Stimulated activated CD4-positive, alpha-beta T cell treated with anti-CD3 and anti-CD28 coated beads, Interleukin-12 subunit alpha, Interleukin-12 subunit beta, amount 100 ng/mL, for 24 hours (primary cell): ENCODE measurements at places on chromosomes 3 and 15.

DNA sequence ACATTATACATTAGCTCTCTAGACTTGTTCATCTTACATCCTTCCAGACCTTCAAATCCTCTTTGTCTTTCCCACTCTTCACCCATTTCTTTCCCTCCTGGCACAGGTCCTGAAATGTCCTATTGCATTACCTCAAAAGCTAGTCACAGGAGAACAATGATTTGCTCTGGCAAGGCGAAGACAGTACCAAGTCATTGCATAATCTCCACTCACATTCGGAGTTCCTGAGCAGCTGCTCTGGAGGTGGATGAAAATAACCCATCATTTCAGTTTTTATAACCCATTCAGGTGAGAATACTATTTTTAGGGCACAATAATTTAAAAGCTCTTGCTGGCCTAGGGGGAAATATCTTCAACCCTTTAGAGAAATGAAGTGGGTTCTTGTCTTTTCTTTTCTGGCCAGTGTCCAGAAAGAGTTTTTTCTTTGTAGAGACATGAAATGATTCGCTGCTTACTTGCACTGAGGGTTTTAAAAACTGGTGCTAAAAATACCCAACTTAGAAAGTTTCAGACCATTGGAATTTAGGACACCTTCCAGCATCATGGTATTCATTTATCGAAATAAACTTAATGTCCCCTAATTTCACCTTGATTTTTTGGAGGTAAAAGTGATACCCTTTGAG, 23.4 kb upstream of the DYNC1LI1 start:
- no peak for DNase-seq

DNA sequence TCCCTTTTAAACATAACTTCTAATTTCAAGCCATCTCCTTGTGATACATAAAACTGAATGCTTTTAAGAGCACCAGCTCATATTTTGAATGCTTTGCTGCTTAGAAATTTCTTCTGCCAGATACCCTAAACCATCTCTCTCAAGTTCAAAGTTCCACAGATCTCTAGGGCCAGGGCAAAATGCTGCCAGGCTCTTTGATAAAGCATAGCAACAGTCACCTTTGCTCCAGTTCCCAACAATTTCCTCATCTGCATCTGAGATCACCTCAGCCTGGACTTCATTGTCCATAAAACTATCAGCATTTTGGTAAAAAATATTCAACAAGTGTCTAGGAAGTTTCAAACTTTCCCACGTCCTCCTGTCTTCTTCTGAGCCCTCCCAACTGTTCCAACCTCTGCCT, 17.5 kb downstream of the OSTN start:
- no peak for DNase-seq

GRCh38 chr15:32774022-32774421, 56.2 kb downstream of the GREM1 start:
- no peak for DNase-seq

DNA sequence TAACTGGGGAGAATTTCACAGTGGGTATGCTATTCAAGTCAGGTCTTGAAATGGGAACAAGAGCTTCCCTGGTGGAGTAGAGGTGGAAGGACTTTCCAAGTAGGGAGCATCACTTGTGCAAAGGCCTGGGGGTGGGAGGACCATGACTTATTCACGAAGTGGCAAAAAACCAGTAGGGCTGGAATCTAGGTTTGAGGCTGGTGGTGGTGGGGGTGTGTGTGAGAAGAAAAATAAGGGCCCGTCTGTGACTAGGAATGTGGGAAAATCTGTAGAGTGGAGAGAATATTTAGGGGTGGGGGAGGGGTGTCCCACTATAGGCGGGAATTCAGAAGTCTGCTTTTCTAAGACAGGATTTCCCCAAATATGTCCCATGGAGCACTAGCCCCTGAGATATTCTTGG, 271.9 kb upstream of the TBL1XR1 start:
- DNase-seq: no peak

DNA sequence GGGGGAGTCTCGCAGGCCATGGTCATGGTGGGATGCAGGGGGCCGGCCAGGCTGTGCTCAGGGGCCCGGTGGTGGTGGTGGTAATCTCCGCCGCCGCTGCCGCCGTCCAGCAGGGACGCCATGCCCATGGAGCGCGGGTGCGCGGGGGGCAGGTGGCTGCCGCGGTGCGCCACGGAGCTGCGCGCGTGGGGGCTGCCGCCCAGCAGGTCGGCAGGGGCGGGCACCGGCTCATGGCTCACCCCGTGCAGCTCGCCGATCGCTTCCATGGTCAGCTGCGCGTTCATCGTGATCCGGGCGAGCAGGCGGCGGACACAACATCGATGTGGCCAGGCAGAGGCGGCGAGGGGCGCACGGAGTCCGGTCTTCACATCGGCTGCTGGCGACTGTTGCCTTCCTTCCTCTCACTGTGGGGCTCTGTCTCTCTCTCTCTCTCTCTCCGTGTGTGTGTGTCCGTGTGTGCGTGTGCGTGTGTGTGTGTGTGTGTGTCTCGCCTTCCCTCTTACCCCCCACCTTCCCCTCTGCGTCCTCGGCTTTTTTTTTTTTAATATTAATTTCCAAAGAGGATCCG, 451 bp downstream of the ONECUT1 start:
- no peak for DNase-seq

DNA sequence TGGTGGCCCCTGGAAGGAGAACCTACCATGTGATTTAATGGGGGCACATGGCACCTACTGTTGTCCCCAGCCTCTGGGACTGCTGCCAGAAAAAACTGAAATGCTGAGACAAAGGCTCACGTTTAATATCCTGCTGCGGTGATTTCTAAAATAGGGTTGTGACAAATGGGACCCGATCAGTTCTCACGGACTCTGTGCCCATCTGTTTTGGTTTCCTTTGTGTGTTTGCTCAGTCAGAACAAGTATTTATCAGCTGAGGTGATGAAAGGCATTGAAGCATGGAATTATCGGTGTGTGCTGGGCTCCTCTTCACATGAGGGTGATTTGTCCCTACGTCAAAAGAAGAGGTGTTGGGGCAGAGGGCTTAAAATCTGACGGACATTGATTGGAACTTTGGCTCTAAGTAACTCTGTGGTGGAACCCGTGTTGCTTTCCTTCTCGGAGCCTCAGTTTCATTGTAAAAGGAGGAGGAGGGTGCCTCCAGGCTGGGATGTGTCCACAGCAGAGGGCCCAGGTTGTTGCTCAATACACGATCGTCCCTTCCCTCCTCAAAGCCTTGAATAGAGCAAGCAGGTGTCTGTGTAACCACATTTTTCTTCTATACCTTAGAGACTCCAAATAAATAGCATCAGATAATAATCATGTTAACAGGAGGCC, 283.3 kb upstream of the RGMA start:
- DNase-seq: no peak

- no peak for DNase-seq
Measured at GRCh38 chr3:99706410-99706809, 68.0 kb downstream of the COL8A1 start.

- DNase-seq: no peak
Measured at GRCh38 chr3:129418041-129418973, 10.1 kb downstream of the EFCAB12 start.

DNA sequence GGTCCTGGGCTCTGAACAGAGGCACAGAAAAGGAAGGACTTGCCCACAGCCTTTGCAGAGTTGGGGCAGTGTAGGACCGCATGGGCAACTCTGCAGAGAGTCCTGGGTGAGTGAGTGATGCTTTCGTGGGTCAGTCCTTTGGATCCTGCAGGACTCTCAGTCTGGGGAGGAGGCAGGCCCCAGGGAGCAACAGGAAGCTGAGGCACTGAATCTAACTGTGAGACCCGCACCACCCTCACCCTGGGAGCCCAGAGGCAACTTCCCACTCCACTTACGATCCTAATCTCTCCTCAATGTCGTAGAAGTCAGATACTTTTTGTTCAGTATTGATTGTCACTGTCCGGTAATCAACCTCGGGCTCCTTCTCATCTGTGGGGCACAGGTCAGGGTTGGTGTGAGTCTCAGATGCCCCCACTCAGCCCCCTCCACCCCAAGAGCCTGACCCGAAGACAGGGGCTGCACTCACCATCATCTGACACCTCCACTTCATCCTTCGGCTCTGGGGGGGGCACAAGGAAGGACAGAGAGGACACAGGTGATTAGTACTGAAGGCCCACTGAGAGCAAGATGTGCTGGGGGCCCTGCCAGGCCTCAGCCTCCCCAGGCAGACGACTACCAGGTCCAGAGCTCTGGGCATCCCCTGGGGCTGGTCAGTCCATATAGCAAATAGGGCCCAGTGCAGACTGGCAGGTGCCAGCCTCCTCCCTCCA, 64.0 kb upstream of the HACD2 start:
- no peak for DNase-seq

DNA sequence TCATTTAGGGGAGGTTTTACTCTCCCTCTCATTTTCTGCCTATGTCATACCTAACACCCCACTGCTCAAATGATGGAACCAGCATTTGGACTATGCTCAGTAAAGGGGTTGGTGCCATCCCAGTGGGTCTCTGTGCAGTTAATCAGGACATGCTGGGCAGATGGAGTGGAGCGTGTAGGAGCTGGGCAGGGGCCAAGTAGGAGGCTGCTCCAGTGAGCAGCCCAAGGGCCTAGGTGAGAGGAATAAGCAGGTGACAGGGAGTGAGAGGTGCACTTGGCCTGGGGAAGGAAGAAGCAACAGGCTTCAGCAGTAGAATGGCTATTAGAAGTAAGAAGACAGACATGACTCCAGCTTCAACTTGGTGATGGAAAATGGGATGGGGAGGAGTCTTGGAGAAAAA, 72.2 kb downstream of the EPHB1 start:
- DNase-seq: no peak
